ENCODE measurements at places on chromosomes 2 and 18. TPM values are rescaled to one million over a fixed set of nuclear protein-coding genes. Genes with fewer than 3 reads are reported as not detected.

Gene OTOS
- not detected for total RNA-seq

Gene SERPINB3
- not detected for total RNA-seq

Gene UGT1A5
- not detected for total RNA-seq

Gene SERPINB12
- not detected for total RNA-seq

Gene SAG
- 0.04 TPM for total RNA-seq

Gene ALPG
- not detected for total RNA-seq

Gene INHBB
- not detected for total RNA-seq

Gene TCF4
- total RNA-seq, result 270 TPM

Gene INHA
- total RNA-seq, result not detected

Gene ZNF519
- total RNA-seq, result 15.9 TPM

Gene RBKS
- 2.5 TPM for total RNA-seq

Gene AQP12A
- total RNA-seq, result not detected

Gene CABYR
- 2.8 TPM for total RNA-seq

Gene MEP1B
- total RNA-seq, result 0.09 TPM

Gene ALPI
- total RNA-seq, result not detected

Gene SGPP2
- 12.4 TPM for total RNA-seq

Gene SH2D6
- total RNA-seq, result 1.6 TPM

Gene THSD7B
- not detected for total RNA-seq

Gene MYO3B
- not detected for total RNA-seq

Gene BMP10
- total RNA-seq, result not detected

Gene POTEC
- total RNA-seq, result not detected

Gene CD302
- total RNA-seq, result 1.2 TPM

Gene SLC8A1
- 0.04 TPM for total RNA-seq

Gene PLEK
- 138 TPM for total RNA-seq

Gene NEU4
- 0.10 TPM for total RNA-seq

Gene NDUFV2
- total RNA-seq, result 169 TPM

Gene BBS5
- 2.8 TPM for total RNA-seq

Gene NABP1
- 86.0 TPM for total RNA-seq

Gene LGALSL
- 2.2 TPM for total RNA-seq

Gene ZSWIM2
- not detected for total RNA-seq

Gene MYO5B
- 0.49 TPM for total RNA-seq

Gene PAIP2B
- 3.7 TPM for total RNA-seq

Gene SP140
- total RNA-seq, result 330 TPM

Gene IL1R2
- not detected for total RNA-seq

Gene PIEZO2
- total RNA-seq, result not detected

Gene IL36G
- total RNA-seq, result not detected

Gene CRACDL
- total RNA-seq, result not detected

Gene GRHL1
- total RNA-seq, result 0.95 TPM

Gene SSB
- 94.7 TPM for total RNA-seq

Gene SFT2D3
- total RNA-seq, result 9.6 TPM

Gene RGPD4
- total RNA-seq, result 0.07 TPM

Gene HDLBP
- total RNA-seq, result 158 TPM

Gene FSHR
- total RNA-seq, result not detected

Gene YES1
- total RNA-seq, result 0.35 TPM

Gene RIT2
- not detected for total RNA-seq

Gene HOXD3
- not detected for total RNA-seq

Gene GEN1
- 141 TPM for total RNA-seq

Data from activated B cell treated with CpG ODN at 0.5 μM for 24 hours (primary cell).